ENCODE measurements at places on chromosomes 3 and 15.

- DNase-seq: no peak
Observed at GRCh38 chr3:62892045-62892444, 16.8 kb upstream of the CADPS start.

GRCh38 chr3:181289306-181289705 is 299.8 kb upstream of the DNAJC19 start:
- no peak for DNase-seq

- no peak for DNase-seq
Observed at GRCh38 chr3:9749296-9749644, 482 bp upstream of the OGG1 start.

DNA sequence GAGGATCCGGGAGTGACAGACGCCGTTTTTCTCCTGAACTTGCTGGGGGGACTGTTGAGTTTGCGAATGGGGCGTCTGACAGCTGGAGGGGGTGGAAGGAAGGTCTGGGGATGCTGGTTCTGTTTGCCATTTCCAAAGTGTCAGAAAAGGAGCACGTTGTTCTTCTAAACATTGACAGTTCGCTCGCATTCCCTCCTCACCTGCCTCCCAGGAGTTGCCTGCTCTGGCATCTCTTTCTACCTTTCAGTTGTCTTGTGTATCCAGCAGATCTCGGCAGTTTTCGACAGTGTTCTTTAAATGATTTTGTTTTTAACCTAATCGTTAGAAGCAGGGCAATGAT is 829 bp downstream of the SELENOT start:
- DNase-seq: no peak

DNA sequence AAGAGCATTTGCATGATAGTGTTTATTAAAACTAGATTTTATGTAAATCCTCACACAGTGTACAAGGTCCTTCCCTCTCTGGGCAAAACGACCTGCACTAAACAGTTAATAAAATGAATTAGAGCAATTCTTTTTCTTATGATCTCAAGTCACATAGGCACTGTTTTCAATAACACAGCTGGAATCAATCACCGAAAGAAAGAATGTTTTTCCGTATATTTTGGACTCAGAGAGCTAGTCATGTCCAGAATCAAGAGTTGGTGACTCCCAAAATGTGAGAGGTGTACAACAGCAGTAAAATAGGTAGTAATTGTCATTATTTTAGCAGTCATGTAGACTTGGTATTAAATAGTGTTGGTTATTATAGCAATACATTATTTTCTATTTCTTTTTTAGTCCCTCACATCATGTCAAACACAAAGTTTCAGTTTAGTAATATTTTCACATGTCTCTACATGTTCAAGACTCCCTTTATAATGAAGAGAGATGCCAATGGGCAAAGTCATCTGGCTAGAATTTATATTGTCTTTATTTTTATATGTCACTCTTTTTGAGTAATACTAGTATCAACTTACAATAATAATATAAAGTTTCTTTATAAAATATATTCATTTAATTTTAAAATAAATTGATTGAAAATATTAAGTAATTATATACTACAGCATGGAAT is 448.6 kb upstream of the CDIN1 start:
- no peak for DNase-seq

DNA sequence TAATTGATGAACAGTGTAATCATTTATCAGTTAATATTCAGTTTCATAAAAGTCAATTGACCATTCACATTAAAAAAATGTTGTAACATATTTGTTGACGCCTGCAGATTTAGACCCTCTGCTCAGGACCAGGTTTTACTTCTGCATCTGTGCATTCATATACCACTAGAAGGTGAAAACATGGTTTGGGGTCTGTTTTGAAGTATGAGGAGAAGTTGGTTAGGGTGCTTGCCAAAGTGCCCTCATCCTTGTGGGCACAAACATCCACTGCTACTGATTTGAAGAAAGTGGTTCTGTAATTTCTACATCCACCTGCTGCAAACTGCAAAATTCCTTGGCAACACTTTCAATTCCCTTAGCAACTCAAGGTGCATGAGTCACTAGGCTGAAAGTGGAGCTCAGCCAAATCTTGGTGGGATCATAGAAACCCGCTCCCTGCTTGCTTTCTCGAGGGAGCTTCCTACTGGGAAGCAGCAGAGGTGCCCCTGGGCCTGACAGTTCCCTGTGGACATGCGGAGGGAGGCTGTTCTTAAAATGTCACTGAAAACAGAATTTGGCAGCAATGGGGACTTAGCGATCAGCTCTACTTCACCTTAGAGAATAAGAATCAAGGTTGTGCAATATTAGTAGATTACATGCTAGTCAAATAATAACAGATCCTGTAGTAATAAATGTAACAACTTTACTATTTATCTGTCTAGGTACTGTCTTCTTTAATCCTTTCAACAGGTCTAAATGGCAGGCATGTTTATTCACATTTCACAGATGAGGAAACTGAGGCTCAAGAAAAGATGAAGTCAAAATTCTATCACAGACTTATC is 301.0 kb upstream of the TBL1XR1 start:
- no peak for DNase-seq

DNA sequence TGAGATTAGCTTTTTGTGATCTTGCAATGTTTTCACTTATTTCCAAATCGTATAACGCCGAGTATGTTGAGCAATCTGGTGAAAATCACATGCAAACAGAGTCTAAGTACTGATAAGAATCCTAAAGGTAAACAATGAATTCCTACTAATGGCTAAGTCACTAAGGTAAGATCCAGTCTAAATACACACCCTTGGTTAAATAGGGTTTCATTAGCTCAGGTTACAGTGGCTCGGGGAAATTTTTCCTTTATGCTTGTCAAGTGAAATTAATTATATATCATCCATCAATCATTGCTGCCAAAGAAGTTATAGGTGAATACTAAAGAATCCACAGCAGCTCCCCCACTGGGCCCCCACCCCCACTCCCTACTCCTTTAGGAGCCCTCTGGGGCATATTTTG is 139.3 kb downstream of the SOX2 start:
- DNase-seq: no peak

DNA sequence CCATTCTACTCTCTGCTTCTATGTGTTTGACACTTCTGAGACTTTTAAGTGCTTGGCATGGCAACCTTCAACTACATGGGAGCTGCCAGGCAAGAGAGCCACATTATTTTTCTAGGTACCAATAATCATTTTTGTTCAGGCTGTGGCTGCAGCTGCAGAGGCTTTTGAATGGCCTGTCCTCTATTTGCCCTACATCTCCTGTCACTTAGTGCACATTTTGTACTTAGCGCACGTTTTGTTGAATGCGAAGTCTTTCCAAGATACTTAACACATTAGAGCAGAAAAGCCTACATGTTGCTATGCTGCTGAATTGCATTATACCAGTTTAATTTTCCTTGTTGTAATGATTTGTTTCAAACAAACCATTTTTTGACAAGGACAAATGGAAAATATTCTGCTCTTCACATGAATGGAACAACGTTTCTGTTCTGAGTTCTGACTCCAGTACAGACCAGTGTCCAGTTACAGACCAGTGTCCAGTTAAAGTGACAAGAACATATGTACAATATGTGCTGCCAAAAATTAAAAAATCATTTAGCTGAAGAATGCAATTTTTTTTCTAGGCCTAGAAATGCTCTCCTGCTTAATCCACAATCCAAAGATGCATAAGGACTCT is 113.9 kb downstream of the ABI3BP start:
- no peak for DNase-seq

DNA sequence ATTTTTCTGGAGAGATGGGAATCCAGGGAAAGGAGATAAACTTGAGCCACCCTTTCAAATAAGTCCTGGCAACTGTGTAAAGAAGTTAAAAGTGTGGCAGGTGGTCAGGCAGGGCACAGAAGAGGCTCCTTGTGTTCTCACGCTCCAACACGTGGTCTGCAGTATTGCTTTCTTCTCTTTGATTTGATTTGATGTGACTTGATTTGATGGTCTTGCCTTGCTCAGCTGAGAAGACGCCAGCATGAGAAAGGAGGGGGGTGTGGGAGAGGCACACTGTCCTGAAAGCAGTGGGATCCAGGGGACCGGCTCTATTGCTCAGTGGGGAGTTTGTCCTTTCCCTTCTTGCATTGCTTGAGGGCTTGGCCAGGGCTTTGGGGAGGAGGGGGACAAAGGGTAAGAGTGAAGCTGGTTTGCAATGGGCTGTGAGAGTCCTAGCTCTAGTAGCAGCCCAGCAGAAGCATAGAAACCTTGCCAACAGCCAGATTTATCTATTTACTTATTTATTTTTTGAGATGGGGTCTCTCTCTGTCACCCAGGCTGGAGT is 25.7 kb upstream of the NEO1 start:
- no peak for DNase-seq

DNA sequence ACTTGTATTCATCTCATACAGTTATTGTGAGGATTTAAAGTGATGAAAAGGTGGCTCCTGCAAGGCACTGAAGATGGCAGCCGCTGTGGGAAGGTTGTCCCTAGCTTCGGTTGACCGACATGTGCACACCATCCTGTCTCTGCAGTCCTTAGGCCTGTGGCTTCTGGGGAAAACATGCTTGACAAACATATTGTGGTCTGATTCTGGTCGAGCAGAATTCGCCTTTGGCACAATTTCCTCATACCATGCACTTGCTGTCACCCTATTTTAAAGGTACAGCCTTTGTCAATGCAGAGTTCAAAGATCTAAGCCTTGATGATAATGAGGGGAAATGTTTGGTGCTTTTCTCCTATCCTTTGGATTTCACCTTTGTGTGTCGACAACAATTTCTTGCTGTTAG is 50.9 kb downstream of the PRICKLE2 start:
- no peak for DNase-seq

- DNase-seq: no peak
Observed at GRCh38 chr3:98540346-98540745, 8.6 kb downstream of the GPR15 start.

DNA sequence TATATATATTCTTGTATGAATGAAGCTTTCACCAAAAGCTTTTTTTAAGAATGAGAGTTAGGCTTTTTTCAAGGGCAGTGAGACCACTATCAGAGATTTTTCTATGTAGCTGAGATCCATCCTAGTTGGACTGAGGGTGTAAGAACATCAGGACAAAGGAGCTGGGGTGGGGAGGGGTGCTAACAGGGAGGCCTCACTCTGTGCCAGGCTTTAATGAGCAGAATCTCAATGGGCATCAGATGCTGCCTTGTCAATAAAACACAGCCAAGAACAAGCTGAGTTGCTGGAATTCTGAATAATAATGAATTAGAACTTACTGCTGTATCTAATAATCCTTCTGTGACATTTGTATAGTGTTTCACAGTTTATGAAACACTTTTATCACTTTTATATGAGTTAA is 41.4 kb upstream of the USP3 start:
- DNase-seq: no peak

DNA sequence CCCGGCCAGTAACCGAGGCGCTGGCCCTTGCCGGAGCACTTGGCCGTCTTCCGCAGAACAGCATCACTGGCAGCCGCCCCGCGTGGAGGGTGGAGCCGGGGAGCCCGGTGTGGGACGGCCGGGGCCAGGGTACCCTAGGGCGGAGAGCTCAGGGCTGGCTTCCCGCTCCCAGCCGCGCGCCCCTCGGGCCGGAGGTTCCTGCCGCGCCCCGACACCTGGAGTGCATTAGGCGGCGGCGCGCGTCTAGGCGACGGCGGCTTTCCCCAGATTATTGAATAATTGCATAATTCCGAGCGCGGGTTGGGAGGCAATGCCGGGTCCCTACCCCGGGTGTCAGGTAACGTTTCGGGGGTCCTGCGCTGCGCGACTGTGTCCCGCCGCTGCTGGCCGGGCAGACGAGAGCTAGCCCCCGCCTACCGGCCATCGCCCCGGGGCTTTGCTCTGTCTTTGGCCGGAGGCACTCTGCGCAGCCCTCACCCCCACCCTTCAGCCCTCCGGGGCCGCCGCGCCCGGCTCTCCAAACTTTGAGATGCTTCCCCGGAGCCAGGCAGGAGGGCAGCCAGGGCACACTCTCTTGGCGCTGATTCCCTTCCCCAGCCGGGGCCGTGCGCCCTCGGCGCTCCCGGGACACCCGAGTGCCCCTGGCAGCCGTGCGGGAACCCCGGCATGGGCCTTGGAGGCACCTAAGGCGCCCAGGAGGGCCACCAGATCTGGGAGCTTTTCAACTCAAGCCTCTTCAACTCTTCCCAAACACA is 749 bp downstream of the ITGA11 start:
- no peak for DNase-seq

- DNase-seq: no peak
Observed at GRCh38 chr3:148204131-148204530, 493.6 kb upstream of the AGTR1 start.

- no peak for DNase-seq
Observed at GRCh38 chr3:11662392-11662990, 18.8 kb upstream of the VGLL4 start.

- no peak for DNase-seq
Observed at GRCh38 chr15:98653686-98654085, 5.3 kb downstream of the IGF1R start.
